ENCODE measurements at places on chromosomes 16 and 17.

- peak; percentile 90 for DNase-seq
- H3K4me1 ChIP-seq = no peaks in the 10 kb centered on the region
- H3K27ac ChIP-seq = no peak overlapping the region
- H3K36me3 ChIP-seq = no peaks in the 10 kb centered on the region
Observed at GRCh38 chr16:1920727-1921171, 2.5 kb upstream of the HS3ST6 start.

DNA sequence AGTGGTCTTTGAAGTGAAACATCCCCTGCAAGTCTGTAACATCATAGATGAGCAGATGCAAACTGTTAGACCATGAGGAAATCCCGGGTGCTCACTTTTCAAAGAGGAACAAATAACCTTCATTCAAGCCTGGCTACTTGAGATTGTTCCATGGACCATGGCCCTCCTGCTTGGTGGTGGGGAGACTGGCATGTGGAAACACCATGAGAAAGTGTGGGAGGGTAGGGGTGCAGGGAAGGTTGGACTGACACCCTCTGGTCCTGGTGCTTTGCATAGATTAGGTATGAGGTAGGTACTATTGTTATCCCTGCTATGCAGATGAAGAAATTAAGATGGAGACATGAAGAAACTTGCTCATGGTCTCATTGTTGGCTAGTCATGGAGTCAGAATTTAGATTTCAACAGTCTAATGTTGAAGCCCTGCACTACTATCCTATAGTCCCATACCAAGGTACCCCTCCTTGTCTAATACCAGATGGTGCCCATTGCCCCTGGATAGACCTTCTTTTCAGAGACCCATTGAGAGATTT lies 59.0 kb downstream of the SPACA3 start:
- H3K27ac ChIP-seq = no peak overlapping the region
- H3K36me3 ChIP-seq = no peaks in the 10 kb centered on the region
- H3K4me3 ChIP-seq = no peak overlapping the region
- peak; percentile 17 for DNase-seq
- H3K4me1 ChIP-seq = no peaks in the 10 kb centered on the region

- DNase-seq = no peak
Observed at GRCh38 chr16:77834635-77835540, 46.5 kb downstream of the VAT1L start.

DNA sequence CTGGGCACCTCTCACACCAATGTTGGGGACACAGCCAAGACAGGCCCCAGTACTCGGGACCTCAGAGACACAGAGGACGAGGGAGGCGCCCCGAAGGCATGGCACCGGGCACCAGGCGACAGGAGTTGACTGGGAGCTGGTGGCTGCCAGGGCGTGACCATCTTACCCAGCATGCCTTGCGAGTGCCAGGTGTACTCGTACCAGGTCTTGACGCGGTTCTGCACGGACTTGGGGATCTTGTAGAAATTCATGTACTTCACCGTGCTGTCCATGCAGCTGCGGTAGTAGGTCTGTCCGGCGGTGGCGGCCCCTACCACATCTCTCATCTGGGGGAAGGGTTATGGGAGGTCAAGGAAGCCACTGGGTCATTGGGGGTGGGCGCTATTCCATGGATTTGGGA lies 67.3 kb downstream of the CNGB1 start:
- H3K36me3 ChIP-seq = no peaks in the 10 kb centered on the region
- no peaks in the 10 kb centered on the region for H3K4me1 ChIP-seq
- H3K27me3 ChIP-seq = no peaks in the 10 kb centered on the region
